Cortex of kidney (tissue), 1 donor: ENCODE measurements at places on chromosomes 13 and 19.

- DNase-seq, result no peak
Measured at GRCh38 chr13:111168107-111168506, 53.0 kb downstream of the ARHGEF7 start.

DNA sequence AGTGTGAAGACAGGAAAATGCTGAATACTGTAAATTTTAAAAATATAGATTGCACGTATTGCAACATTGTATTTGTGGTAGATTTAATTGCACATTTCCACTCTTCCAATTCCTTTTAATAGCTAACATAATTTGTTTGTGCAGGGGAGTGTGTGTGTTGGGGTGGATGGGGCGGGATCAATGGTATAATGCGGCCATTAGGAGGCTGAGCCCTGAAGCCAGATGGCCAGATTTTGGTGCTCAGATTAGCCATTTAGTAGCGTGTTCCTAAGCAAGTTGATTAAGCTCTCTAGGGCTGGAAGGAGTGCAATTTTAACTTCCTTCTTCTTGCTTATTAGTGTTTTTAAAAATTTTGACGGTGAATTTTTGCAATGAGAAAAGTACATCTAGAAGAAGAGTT, 5.8 kb downstream of the OXGR1 start:
- DNase-seq, result no peak

GRCh38 chr19:14088634-14089411, 1.7 kb downstream of the SAMD1 start:
- no peak for DNase-seq

DNA sequence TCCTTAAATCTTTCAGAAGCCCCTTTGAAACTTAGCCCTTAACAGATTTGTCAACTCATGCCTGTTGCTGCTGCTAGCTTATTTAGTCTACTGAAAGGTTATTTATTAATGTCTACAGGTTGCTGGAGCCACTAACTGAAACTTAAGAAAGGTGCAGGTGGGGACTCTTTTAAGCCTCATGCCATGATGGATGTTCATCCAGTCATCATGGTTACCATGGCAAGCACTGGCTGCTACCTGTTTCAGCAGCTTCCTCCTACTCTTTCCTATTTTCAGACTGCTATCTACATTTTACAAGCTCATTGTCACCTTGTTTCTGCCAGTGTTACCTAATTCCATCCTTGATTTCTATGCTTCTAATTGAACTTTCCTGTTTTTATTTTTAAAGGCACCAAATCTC, 27.1 kb downstream of the DGKH start:
- no peak for DNase-seq

DNA sequence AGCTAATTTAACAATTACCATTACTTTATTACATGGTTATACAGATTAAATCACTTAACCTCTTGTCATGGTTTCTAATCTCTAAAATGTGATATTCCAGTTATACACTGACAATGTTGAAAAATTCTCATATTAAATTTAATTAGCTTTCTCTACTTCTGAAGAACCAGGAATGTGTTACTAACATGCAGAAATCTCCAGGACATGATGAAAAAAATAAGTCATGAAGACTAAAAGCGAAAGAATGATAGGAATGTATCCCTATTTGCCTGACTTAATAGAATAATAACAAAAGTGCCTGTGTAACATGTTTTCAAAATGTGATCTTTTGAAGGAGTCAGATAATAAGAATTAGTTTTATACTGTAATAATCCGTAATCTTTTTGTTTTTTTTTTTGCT, 2823.7 kb upstream of the PCDH20 start:
- no peak for DNase-seq

- no peak for DNase-seq
Measured at GRCh38 chr13:107211073-107211472, 643.1 kb upstream of the ARGLU1 start.

DNA sequence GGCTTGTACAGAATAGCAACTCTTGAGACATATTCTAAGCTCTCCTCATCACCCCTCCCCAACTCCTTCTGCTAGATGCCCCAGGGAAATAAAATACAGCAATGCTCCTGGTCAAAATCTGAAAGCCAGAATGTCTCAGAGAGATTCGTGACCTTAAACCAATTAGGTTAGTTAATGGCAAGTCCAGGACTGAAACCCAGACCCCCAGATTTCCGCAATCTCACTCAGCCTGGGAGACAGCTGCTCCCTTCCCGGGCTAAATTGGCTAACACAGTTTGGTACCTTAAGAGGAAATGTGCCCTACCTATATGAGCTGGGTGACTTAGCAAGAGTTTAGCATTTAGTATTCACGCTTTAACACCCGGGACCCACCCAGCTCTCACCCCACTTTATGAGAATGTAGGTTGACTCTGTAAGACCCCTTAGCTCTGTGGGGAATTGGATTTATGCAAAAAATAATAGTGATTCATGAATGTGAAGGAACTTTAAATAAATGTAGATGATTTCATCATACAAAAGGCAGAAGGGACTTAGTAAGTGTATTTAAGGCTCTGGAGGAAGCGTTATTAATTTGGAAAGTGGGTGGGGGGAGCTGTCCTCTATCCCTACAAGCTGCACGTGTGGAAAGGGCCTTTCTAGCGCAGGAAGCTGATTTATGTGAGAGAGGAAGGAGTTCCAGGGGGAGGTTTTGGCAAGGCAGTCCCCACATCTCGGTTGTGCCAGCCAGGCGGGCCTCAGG, 1.1 kb downstream of the DLEU7 start:
- no peak for DNase-seq

- DNase-seq, result no peak
Measured at GRCh38 chr19:47608969-47609905, at the start of gene BICRA. BICRA (plus strand) TSS chr19:47609134; CDS start chr19:47673575, 64,441 bp downstream.

DNA sequence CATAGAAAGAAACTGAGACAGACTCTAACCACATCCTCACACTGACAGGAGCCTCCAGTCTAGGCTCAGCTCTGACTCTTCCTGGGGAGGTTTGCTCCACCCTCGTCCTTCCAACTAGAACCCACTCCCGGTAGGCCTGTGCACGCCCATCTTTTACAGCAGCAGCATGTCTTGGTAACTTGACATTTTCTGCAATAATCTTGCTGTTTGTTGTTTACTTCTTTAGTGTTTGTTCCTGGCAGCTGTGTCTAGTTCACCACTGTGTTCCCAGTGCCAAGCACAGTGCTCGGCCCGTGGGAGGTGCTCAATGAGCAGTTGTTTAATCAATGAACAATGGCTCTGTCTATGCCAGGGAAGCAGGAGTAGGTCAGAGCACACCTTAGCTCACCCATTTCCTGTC, 23.1 kb upstream of the ZNF729 start:
- no peak for DNase-seq
